Heart right ventricle (tissue), 16 donors: ENCODE measurements at places on chromosomes 16 and 17. TPM values are rescaled to one million over a fixed set of nuclear protein-coding genes. Genes with fewer than 3 reads are reported as not detected.

Gene GOSR2
- total RNA-seq, result 41.6 TPM

Gene KRT13
- not detected for total RNA-seq

Gene ZNF597
- 1.7 TPM for total RNA-seq

Gene ELMO3
- total RNA-seq, result 0.57 TPM

Gene TOP2A
- 0.42 TPM for total RNA-seq

Gene NTN3
- total RNA-seq, result not detected

Gene DCTN5
- 37.6 TPM for total RNA-seq

Gene KCNJ18
- not detected for total RNA-seq

Gene DPEP1
- total RNA-seq, result not detected
